ENCODE measurements at places on chromosomes 2 and 18.

- DNase-seq = no peak
Measured at GRCh38 chr2:223805008-223805407, 32.4 kb downstream of the AP1S3 start.

- DNase-seq = no peak
Measured at GRCh38 chr18:48073211-48073930, 142.9 kb upstream of the SMAD2 start.

- DNase-seq = no peak
Measured at GRCh38 chr2:239086325-239087020, 238.6 kb downstream of the TWIST2 start.

- no peak for DNase-seq
Measured at GRCh38 chr18:5284808-5285207, 10.7 kb downstream of the ZBTB14 start.

GRCh38 chr2:7899241-7899640 lies 782.6 kb upstream of the ID2 start:
- no peak for DNase-seq

GRCh38 chr18:59715966-59716369 lies 18.7 kb upstream of the CCBE1 start:
- peak; percentile 59 for DNase-seq

GRCh38 chr18:66630831-66631230 lies 26.9 kb upstream of the CDH19 start:
- no peak for DNase-seq

DNA sequence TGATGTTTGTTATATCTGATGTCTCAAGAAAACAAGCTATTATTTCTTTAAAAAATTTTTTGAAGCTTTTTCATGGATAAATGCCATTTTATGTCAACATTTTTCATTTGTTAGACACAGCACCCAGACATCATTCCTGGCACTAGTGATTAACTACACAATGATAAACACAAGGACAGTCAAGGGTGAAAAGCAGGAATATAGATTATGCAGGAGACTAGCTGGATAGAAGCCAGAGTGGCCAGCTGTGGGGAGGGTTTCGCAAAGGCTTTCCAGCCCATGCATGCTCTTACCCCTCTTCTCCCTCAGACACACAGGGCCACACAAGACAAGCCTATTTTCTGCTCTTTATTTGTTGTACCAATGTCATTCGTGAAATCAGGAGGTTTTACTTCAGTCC lies 127.1 kb upstream of the TTC39C start:
- DNase-seq = no peak

DNA sequence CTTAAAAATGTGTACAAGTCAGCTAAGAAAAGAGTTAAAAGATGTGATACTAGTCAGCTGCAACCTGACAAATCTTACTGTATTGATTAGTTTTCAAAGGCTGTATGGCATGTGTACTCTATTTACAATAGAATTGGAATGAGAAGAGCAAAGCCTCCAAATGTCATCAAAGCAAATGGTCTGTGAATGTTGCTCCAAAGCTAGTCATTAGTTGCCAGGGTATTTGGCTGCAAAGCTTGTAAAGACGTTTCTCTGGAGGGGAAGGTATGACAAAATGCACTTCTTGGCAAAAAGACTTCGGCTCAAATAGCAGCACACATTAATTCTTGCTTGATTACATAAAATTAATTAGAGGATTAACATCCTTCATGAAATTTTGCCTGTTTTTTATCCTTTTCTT lies 59.3 kb downstream of the ETAA1 start:
- no peak for DNase-seq

GRCh38 chr2:122905431-122905830 lies 1119.7 kb upstream of the CNTNAP5 start:
- no peak for DNase-seq
